ENCODE measurements at places on chromosomes 16 and 17.
A peak's percentile ranks its signal among the peaks of the same experiment; 100 is the strongest.

GRCh38 chr17:49525831-49526741 is 31.0 kb downstream of the NGFR start:
- no peak for DNase-seq

GRCh38 chr17:78138204-78139060 is 7.8 kb upstream of the C17orf99 start:
- no peak for DNase-seq

DNA sequence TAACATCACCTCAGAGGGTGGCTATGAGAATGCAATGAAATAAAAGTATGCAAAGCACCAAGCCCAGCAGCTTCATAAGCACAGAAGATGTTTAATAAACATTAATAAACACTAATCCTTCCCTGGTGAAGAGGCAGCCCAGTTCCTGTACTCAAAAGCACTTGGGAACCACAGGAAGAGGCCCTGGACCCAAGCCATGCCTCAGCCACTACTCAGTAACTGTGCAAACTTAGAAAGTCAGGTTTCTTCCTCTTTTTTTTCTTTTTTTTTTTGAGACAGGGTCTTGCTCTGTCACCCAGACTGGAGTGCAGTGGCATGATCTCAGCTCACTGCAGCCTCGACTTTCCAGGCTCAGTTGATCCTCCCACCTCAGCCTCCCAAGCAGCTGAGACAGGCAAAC is 5.3 kb downstream of the ARHGAP17 start:
- no peak for DNase-seq

- no peak for DNase-seq
These were observed 58.8 kb downstream of the AP2B1 start for GRCh38 chr17:35645923-35646322.

DNA sequence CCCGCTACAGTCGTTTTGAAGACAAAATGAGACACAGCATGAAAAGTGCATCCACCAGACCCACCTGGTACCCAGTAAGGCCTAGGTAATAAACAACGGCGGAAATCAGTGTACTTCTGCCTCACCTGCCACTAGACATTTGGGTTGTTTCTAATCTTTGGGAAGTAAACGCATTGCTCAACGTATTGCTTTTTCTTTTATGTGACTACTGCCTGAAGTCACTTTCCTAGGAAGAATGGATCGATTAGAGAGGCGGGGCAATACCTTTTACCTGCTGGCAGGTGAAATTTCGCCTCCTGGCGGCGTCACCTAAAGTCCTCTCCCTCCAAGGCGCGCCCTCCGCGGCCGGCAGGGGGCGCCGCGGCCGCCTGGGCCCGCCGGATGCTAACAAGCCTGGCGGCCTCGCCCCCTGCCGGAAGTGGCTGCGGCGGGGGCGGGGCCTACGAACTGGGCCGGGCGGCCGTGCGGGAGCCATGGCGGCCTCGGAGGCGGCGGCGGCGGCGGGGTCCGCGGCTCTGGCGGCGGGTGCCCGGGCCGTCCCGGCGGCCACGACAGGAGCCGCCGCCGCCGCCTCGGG is at the start of gene ATMIN:
Gene ATMIN, plus strand, starts transcription at position 445 of the 577 bp plus-strand sequence. Its CDS starts 29 bp downstream, at position 474.
- DNase-seq, result peak; percentile 36

Data from skeletal muscle cell (primary cell).